DND-41 (cell line): ENCODE measurements at places on chromosomes 5 and 9.

DNA sequence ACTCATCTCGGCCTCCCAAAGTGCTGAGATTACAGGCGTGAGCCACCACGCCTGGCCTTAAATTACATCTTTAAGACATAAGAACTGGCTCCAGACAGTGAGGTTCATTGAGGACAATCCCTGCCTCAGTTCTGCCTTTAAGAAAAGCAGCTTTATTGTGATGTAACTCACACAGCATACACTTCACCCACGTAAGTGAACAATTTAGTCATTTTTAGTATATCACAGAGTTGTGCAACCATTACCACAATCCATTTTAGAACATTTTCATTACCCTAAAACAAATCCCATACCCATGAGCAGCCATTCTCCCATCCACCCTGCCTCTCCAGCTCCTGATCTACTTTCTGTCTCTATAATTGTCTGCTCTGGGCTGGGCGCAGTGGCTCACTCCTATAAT is 24.0 kb upstream of the LTC4S start:
- no peak for DNase-seq

DNA sequence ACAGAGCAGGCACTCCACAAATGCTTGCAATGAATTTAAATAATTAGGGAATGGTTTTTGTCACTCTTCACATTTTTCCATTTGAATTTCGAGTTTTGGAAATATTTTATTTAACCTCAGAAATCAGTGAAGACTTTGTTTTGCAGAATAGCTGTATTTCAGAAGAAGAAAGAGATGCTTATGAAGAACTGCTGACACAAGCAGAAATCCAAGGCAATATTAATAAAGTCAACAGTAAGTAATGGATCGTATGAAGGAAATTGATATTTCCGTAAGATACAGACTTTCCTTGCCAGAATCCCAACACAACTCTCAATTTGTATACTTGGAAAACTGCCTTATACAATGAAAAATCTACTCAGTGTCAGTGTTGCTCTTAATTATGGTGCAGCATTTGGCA is 30.5 kb downstream of the F2RL2 start:
- no peak for DNase-seq

DNA sequence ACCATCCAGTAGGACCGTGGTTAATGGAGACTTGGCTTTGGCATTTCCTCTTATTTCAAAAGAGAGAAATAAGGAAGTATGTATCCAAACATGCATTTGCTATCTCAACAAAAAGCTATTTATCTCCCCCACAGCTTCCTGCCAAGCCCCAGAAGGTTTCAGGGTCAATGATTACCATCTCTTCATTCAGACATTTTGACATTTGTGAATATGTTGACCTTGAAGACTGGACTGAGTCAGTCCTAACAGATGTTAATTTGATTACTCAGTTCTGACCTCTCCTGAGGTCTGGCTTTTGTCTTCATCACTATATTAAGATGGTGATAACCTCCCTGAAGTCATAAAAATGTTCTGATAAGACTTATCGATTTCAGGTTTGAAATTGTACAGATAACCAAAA is 479.4 kb downstream of the AGTPBP1 start:
- DNase-seq = no peak

DNA sequence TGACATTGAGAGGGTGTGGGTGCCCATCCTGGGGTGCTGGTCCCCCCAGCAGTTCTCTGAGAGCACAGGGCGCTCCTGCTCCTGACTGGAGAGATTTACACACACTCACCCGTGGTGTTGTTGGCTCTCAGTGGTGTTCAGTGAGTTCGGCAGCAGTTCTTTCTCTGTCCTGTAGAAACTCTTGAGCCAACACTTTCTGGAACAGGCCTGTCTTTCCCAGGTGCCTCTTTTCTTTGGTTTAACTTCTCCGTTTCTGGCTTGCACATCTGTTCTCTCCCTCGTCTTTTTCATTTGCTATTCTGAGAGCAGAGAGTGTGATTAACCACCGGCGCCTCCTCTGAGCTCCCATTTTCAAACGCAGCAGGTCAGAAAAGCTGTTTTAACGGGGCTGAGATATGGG is 284.5 kb downstream of the IRX2 start:
- DNase-seq = no peak

GRCh38 chr9:110125207-110125751 is 82.7 kb downstream of the C9orf152 start:
- no peak for DNase-seq

DNA sequence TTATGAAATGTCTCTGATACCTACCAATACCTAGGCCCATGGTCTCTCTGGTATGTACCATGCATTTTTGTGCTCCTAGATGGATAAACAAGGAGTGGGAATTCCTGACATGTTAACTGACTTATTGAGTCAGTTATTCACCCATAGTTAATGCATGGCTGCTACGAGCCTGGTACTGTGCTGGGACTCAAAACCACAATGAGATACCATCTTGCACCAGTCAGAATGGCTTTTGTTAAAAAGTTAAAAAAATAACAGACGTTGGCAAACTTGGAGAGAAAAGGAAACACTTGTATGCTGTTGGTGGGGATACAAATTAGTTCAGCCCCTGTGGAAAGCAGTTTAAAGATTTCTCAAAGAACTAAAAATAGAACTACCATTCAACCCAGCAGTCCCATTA is 293.8 kb downstream of the OSTF1 start:
- DNase-seq = no peak

GRCh38 chr5:41410737-41411136 is 99.7 kb downstream of the PLCXD3 start:
- DNase-seq = no peak
